ENCODE measurements at places on chromosomes 12 and 14.

- DNase-seq, result no peak
Observed at GRCh38 chr14:68519671-68520187, 273.1 kb downstream of the ZFP36L1 start.

- no peak for DNase-seq
Observed at GRCh38 chr12:133058203-133059113, 21.1 kb downstream of the ZNF84 start.

GRCh38 chr12:6360578-6361490 is 14.5 kb downstream of the SCNN1A start:
- no peak for DNase-seq

- no peak for DNase-seq
Observed at GRCh38 chr12:63917477-63917862, 73.0 kb downstream of the SRGAP1 start.

GRCh38 chr14:102430212-102430908 is 67.6 kb downstream of the TECPR2 start:
- no peak for DNase-seq

GRCh38 chr12:19739195-19739776 is 300.0 kb downstream of the AEBP2 start:
- DNase-seq, result no peak

- no peak for DNase-seq
Observed at GRCh38 chr14:75497191-75497590, 25.1 kb upstream of the BATF start.

GRCh38 chr14:94867946-94868771 is 98.2 kb upstream of the GSC start:
- no peak for DNase-seq

- no peak for DNase-seq
Observed at GRCh38 chr12:34327671-34328070, 305.4 kb downstream of the ALG10 start.

All from stimulated activated CD8-positive, alpha-beta memory T cell treated with anti-CD3 and anti-CD28 coated beads, Interleukin-7, amount 100 ng/mL, for 1 hour (primary cell).